Stimulated activated CD4-positive, alpha-beta T cell treated with anti-CD3 and anti-CD28 coated beads, Interleukin-12 subunit alpha, Interleukin-12 subunit beta, amount 100 ng/mL, for 4 hours (primary cell): ENCODE measurements at places on chromosomes 2 and 18.

DNA sequence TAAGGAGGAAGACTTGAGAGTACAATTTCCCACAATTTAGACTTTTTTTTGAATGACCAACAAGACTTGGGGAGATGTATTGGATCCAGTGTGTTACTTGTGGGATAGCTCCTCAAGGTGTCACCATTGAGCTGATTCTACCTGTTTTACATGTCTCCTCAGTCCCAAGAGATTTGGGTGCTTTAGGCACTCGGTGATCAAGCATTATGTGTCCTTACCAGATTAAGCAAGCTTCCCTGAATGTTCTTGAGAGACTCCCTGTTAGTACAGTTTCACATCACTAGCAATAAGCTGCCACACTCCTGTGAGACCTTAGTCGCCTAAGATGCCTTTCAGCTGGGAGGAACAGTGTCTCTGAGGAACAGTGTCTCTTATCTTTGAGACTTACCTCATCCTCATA lies 384.3 kb upstream of the SYT4 start:
- DNase-seq: no peak

DNA sequence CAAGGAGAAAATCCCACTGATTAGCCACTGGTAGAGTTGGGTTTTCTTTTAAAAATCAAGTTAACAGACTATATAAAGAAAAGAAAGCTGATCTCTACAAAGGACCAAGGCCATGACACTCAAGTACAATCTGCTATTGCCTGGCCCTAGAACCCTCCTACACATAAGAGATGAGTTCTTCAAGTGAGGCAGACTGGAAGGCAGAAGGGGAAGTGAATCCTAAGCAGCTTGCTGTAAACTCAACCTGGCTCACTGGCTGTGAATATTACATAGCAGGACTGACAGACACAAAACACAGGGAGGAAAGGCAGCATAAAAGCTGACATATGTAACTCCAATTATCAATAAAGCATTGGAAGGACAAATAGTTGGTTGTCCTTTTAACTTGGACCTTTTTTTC lies 65.4 kb downstream of the TRIP12 start:
- no peak for DNase-seq

DNA sequence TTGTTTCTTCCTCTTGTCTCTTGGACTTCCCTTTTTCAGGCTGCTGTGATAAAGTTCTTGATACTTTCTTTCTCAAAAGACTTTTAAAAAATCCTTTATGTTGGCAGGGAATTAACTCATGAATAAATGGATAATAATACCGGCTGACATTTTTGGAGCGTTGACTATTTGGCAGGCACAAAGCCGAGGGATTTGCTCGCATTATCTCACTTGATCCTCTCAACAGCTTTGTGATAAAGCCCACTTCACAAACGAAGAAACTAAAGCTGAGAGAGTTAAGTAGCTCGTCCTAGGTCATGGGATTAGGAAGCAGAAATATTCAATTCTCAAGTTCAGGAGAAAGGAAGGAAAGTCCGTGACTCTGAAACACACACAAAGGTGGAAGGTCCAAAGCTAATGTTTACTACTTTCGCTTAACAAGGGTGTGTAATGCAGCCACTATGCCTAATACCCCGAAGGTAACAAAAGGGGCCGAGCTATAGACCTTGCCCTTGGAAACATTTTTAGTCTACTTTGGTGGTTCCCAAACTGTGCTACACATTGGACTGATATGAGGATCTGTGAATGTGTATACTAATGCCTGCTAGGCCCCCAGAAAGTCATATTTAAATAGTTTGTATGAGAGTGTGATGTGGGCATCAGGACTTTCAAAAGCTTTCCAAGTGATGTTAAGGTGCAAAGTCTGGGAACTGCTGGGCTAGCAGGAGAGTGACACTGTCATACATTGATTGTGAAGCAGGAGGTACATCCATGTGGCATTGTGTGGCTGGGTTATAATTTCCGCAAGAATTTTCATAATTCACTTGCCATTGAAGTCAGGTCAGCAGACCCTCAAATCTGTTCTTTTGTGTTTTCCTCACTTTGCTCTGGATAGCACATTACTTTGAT lies 508.4 kb downstream of the PLCL1 start:
- DNase-seq: no peak

GRCh38 chr2:2573658-2574293 lies 242.7 kb upstream of the MYT1L start:
- no peak for DNase-seq

DNA sequence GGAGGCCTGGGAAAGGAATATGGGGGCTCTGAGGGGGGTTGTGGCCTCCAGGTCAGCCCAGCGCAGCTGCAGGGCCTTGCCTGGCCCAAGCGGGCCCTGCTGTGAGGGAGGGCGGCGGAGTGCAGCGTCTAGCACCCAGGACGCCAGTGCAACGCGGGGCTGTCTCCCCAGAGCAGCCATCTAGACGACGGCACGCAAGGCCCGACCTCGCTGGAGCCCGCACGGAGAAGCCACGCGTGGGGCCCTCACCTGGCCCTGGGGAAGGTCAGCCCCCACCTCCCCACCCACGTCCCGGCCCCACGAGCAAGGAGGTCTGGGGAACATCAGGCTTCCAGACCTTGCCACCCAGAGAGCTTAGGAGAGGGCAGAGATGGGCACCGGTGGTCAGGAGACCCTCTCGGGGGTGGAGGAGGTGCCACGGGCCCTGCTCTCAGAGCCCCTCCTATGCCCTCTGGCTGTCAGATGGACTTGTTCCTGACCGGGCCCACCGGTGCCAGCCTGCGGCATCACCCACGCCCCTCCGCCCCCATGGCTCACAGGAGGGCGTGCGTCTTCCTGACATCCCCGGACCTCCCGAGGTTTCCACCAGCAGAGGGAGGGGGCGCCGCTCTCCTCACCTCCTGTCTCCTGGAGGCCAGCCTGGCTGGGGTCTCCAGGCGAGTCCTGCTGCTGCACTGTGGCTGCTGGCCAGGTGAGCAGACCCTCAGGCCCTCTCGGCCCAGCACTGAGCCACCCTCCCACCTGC lies 17.0 kb downstream of the GPR35 start:
- no peak for DNase-seq

- DNase-seq: no peak
Observed at GRCh38 chr2:236527159-236527630, 42.4 kb upstream of the ACKR3 start.
